Cerebellum (tissue), 4 donors: ENCODE measurements at places on chromosomes 2 and 18.

DNA sequence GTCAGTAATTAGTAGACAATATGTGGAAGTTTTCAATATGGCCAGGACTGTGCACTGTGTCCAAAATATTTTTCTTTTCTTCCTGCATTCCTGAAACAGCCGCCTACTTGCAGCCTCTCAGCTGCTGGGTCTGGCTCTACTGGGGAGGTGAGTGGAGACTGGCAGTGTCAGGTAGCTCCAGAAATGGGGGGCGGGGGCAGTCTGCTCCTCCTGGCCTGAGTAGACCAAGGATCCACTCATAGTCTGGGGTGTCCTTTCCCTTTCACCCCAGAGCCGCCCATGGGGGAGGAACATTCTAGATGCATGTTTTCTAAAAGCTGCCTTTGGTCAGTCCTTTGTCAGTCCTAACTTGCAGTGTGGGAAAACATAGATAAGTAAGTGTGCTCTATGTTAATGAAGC, 23.7 kb downstream of the TRAF3IP1 start:
- DNase-seq, result no peak

DNA sequence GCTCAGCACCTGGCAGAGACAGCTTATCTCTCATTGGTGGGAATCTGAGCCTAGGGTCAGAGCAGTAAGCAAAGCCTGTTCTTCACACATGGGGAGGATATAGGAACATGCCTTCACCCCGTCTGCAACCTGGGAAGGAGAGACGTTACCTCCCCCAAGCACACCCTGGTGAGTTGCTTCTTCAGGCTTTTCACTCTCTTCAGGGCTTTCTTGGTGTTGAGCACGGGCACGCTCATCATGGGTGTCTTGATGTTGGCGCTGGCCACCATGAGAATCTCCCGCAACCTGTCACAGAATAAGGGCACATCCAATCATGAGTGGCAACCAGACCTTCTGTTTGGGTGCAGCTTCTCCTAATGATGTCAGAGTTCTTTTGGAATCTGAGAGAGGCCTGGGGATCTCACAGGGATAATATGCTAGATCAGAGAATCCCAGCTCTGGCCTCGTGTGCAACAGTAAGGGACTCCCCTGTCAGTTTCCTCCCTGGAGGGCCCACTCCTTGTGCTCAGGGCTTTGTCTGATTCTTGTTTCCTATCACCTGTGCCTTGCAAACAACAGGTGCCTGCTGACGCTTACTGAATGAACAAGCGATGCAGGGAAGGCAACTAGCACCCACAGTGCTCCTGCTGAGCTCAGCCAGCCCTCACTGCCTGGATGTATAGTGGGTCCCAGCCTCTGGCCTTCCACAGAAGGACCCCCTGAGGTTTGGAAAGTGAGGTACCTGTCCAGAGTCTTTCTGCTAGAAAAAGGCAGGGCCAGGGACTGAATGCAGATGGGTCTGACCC, 66.3 kb downstream of the POLR1A start:
- no peak for DNase-seq

- no peak for DNase-seq
Observed at GRCh38 chr18:23596183-23596582, 9.9 kb upstream of the NPC1 start.

DNA sequence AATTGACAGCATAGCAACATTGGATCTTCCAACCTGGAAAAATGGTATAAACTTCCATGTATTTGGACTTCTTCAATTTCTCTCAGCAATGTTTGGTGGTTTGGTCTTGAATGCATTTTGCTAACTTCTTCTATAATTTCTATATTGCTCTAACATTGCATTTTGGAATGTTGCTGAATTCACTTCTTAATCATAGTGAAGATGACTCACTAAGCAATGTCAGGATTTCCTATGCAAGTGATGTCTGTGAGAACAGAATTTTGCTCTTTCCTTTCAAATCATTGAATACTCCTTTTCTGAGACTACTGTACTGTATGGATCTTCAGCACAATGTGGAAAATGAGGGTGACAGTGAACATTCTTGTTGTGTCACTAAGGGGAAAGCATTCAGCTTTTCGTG, 28.9 kb upstream of the CDH19 start:
- DNase-seq, result no peak

DNA sequence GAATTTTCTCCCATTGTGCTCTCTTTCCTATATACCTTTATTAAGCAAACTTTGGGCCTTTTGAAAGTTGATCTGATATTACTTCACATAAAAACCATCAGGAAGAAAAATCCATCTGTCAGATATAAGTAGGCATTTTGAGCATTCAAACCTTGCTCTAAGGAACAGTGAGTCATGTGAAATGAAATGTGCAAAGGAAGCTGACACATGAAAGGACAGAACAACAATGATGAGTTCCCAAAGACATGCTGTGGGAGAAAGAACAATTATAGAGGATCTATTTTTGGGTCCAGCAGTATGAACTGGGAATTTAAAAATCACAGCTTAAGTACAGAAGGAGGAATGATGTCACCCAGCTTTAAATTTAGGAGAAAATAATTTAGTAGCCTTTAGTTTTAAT, 18.1 kb downstream of the CALCRL start:
- no peak for DNase-seq

DNA sequence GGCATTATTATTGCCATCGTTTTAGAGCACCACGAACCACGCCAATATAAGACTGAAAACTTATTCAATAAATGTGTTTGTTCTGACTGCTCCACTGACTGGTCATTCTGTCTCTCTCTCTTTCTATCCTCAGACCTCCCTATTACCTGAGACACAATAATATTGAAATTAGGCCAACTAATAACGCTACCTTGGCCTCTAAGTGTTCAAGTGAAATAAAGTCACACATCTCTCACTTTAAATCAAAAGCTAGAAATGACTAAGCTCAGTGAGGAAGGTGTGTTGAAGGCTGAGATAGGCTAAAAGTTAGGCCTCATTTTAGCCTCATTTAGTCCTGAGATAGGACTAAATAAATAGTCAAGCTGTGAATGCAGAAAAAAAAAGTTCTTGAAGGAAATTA, 38.8 kb downstream of the G6PC2 start:
- DNase-seq, result no peak

DNA sequence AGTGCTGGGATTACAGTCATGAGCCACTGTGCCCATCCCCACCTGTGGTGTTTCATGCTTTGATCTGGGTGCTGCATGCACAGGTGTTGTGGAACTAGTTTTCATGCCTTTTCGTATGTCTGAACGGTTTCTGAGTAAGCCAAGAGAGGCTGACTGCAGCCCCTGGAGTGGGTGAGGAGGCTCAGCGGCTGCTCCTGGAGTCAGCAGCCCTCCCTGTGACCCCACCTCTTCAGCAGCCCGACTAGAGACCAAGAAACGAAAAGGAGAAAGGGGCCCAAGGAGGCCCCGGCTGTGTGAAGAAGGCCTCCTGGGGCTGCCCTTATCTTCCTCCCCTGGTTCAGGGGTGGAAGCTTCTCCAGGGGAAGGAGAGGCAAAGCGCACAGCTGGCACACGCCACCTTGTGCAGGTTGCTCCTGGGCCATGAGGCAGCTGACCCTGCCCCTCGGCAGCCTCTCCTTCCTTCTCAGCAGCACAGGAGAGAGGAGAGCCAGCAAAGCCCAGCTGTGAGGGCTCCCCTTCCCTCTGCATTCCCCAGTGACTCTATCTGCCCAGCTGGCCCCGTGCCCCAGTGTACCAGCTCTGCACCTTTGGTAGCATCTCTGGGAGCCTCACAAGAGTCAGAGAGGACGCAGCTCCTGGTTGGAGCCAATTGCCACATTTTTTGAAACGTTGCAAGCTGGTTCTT, 182.5 kb upstream of the HS6ST1 start:
- no peak for DNase-seq

GRCh38 chr2:98623657-98624056, 15.3 kb downstream of the UNC50 start:
- DNase-seq, result peak; percentile 61

DNA sequence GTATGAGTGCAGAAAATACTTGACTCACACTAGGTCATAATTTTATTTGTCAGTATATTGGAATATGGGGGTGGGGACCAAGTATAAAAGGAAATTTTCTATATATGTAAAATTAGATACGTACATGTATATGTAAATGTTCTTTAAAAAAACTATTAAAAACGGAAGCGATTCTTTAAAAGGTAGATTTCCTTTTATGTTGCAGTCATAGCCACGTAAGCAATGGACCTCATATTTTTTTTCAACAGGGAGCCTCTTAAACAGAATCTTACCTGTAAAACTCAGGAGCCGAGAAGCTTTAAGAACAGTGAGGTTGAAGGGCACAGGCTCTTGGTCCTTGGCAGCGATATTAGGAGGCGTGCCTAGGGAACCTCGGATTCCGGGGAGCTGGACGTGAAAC, 3.3 kb downstream of the RHBDD1 start:
- DNase-seq, result no peak

DNA sequence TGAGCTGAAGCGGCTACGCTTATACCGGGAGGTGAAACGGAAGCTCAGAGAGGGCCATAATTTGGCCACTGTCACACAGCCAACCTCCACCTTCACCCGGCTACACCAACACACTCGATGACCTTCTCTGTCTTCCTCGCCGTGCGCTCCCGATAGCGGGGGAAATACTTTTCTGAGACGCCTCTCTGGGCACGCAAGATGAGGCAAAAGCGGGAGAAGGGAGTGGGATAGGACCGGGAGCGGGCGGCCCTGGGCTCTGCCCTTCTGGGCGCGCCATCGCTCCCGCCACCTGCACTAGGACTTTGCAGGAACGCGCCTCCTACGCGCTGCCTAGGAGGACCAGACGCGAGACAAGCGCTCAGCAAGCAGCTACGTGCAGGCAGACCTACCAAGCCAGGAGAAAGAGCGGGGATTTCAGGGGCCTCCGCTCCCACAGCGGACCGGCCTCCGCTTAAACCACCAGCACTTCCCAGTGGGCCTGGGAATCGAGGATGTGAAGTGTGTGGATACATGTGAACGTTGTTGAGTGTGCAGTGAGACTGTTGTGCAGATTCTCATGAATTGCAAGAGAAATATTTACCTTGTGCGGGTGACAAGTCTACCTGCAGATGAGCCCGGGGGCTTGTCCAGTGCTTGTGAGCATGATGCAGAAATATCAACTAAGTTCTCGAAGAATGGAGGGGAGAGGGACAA, 11.4 kb downstream of the SIX3 start:
- DNase-seq, result no peak
